ENCODE measurements at places on chromosomes 12 and 14.

DNA sequence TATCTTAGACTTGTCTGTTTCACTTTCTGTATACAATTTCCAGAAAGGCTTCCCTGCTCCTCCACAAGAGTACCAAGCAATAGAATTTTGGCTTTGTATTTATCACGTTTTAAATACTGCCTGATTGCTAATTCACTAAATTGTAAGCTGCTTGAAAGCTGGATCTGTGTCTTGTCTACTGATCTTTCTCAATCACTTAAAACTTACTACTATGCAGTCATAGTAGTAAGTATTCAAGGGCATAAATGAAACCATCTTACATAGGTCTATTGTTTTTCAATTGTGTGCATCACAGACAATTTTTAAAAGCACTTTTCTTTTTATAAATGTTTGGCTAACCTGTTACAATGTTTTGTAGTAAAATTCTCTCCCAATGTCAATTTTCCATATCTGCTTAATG is 1.2 kb upstream of the GLIPR1L2 start:
- DNase-seq = no peak

GRCh38 chr12:5452569-5452968 is 20.7 kb downstream of the NTF3 start:
- no peak for DNase-seq

- DNase-seq = no peak
Measured at GRCh38 chr12:28512876-28513275, 322.6 kb downstream of the CCDC91 start.

GRCh38 chr12:42166501-42166900 is 21.8 kb upstream of the GXYLT1 start:
- no peak for DNase-seq

DNA sequence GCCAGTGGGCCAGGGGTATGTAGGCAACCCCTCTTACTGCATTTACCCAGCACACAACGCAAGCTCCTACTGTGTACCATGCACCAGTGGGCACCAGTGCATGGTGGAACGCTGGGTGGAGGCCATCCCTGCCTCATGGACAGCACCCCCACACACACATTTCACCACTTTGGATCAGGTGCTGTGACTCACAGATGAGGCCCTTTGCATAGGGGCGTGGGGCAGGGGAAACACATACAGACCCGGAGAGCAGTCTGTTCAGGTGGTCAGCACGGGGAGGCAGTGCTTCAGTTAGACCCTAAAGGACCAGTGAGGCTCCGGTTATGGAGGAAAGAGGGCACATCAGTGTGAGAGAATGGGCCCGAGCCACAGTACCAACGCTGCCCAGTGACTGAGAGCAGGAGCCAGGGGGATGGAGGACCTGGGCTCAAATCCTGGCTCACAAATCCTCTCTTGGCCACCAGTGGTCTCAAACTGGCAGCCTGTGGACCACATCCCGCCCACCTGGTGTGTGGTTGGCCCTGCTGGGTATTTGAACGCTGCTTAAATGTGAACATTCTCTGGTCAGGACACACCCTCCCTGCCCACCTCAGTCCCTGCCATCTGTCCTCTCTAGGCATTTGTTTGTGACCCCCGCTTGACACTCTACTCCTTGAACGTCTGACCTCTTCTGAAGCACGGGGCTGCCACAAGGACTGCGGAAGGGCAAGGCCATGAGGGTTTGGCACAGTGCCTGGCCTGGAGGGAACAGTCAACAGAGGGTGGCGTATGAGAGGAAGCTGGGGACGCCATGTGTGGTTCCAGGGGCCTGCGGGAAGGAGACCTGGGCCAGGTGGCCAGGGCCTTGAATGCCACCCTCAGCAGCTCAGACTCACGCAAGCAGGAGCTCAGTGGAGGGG is 46.7 kb downstream of the FAM222A start:
- no peak for DNase-seq

DNA sequence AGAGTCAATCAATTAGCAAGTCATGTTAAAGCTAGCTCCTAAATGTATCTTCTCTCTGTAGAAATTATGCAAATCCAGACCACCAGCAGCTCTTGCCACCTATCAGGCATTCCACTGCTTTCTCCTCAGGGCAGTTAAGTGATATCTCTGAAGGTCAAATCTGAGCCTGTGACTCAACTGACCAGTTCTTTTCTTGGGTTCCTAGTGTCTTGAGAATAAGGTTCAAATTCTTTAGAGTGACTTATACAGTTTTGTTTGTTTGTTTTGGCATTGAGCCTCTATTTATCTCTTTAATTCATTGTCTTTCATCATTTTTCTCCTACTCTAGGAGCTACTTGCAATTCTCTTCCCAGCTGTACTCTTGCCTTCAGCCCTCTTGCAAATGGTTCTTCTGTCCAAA is 2.5 kb upstream of the LRIG3 start:
- DNase-seq = no peak

- no peak for DNase-seq
Measured at GRCh38 chr14:20409226-20409625, 4.1 kb downstream of the TEP1 start.

GRCh38 chr12:44551631-44552030 is 324.5 kb downstream of the NELL2 start:
- DNase-seq = no peak

DNA sequence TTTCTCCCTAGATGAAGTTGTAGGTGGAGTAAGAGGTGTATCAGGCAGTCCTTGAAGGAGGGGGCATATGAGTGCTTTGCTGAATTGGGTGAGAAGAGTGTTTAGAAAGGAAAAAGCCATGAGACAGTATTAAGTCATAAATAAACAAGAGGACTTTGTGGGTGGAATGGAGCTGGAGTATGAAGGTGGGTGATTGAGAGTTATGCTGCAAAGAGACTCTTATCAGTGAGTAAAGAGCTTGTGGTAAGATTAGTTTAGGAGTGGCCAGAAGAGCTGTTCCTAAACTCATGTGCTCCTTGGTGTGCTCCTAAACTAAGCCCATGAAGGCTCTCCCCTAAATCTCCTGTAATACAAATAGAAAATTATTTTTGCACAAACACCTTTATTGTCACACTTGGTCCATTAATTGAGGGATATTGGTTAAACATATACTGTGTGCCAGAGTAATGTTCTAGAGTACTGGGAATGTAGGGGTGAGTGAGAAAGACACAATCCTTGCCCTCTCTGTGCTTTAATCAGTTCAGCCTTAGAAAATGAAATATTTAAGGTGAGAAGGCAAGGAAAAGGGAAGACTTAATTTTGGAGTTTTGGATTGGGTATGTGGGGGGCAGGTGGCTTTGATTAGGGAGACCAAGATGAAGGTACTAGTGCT is 9.8 kb downstream of the CHPT1 start:
- no peak for DNase-seq

DNA sequence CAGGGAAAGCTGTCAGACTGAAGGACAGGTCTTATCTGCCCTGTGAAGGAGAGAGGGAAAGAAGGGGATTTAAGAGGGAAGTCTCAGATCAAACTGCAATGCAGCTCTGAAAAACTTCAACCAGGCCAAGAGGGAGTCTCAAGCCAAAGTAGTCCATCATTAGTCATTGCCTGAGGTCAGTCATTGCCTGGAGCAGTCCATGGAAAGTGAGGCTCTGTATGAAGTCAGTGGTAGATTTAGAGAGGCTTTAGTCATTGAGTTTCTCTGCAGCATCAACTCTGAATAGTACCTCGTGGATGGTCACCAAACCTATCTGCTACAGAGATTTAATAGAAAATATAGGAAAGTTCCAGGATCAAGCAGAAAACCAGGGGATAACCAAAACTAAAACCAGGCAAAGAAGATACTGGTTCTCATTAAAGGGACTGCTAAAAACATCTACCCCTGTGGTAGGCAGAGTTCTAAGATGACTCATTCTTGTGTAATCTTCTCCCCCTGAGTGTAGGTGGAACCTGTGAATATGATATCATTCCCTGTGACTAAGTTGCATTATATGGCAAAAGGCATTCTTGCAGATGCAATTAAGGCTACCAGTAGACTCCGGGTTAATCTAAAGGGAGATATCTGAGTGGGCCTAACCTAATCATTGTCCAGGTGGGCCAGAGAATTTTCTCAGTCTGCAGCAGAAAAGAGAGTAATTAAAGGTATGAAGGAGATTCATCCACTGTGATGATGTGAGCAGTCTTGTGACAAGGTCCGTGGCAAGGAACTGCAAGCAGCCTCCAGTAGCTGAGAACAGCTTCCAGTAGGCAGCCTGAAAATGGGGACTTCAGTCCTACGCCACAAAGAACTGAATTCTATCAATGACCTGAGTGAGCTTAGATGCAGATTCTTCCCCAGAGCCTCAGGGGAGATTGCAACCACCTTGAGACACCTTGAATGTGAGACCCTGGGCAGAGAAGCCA is 123.1 kb downstream of the GALC start:
- DNase-seq = no peak

DNA sequence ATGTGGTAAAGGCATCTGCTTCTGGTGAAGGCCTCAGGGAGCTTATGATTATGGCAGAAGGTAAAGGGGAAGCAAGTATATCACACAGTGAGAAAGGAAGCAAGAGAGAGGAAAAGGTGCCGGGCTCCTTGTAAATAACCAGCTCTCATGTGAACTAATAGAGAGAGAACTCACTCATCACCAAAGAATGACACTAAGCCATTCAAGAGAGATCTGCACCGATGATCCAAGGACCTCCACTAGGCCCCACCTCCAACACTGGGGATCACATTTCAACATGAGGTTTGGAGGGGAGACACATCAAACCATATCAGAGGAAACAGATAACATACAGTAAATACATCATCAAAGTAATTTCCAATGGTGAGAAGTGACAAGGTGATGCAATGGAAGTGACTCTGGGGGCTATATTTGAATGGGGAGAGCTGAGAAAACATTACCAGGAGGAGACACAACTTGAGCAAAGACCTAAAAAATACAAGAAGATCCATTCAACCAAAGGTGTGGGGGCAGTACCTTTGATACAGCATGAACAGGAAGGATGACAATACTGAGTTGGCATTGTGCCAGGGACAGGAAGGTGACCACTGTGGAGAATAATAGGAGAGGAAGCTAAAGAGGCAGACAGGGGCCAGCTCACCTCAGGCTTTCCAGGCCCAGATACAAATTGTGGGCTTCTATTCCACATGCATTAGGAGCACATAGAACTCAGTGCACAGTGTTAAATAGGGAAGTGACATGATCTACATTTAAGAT is 134.4 kb upstream of the GRIP1 start:
- no peak for DNase-seq

- no peak for DNase-seq
Measured at GRCh38 chr12:42342028-42342427, 16.1 kb downstream of the PPHLN1 start.

- no peak for DNase-seq
Measured at GRCh38 chr12:132239796-132240668, 89.4 kb downstream of the GALNT9 start.

DNA sequence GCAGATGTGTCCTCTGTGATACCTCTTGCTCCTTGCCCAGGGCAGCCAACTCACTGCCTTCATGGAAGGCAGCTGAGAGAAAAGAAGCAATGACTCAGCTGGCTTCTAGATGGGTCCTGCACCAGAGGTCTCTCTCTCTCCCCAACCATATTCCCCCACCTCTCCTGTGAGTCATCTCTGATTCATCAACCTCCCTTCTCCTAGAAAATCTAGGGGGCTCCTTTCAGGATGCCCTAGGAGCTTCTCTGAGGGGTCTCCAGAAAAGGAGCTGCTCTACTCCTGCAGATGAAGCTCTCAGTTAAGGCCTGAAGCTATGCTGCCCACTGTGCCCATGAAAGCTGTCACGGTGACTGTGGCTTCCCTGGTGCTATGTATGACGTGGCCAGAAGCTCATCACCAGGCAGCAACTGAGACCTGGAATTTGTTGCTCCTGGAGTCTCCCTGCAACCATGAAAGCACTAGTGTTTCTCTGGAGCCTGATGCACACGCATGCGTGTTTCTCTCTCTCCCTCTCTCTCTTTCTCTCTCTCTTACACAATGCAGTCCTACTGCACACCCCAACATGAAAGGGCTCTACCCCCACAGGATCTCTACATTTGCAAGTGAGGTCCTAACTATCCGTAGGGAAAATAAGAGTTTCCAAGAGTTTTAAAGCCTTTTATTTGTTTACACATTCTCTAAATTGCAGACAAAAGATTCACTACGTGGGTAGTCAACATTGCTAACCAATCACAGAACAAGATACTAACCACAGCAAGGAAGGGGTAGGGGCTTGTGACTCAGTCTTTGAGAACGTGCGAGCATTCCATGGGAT is 285.3 kb downstream of the DPF3 start:
- no peak for DNase-seq

DNA sequence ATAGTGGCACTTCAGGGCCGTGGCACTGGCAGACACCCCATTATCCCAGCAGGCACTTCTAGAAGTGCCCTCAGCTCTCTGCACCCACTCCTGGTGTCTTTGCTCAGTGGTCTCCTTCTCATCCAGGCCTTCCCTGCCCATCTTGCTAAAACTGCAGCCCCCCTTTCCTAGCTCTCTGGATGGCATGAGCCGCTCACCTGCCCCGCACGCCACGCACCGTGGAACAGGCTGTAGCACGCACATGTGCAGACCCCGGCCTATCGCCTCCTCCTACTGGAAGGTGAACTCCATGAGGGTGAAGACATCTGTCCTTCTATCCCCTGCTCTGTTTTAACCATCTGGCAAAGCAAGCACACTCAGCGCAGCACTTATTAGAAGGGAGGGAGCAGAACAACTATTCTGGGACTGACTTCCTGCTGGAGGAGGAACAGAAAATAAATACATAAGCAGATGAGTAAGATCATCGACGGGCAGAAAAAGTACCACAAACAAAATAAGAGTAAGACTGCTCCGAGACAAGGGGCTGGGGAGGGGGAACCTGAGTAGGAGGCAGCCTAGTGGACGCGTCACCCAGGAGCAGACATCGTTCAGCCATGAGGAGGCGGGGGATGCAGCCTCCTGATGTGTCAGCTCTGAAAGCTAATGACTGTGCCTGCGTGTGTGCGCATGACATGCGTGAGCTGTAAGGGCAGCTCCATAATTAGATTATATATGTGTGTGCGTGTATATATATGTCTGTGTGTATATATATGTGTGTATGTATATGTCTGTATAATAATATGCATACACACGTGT is 7.8 kb upstream of the FZD10 start:
- DNase-seq = no peak

DNA sequence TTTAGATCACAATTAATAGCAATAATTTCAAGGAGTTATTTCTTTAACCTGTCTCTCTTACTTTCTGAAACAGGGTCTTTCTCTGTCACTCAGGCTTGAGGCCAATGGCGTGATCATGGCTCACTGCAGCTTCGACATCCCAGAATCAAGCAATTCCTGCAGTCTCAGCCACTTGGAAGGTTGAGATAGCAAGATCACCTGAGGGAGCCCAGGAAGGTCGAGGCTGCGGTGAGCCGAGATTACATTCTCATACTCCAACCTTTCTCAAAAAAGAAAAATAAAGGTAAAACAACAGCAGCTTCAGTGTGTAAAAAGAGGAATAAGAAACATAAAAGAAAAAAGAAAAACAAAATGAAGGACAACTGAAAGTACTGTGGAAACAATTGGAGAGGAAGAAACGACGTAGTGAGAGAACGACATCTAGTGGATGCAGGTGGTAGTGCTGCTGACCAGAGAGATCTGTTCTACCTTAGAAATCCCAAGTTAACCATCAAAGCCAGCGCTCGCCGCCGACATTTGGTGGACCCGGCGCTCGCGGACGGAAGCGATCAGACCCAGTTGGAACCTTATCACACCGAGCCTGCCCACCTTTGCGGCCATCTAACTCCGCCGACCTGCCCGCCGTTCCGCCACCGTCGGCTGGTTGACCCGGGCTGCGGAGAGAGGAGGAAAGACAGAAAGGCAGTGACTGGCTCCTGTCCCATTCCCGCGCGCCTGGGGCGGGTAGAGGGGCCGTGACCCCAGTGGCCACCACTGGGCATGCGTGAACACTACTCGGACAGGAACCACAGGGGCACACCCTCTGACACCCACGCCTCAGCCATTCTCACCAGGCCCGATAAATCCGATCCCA is 196.1 kb downstream of the ALG10 start:
- peak; percentile 39 for DNase-seq

All from anterior cingulate cortex (tissue), 58 donors.